Stimulated activated CD4-positive, alpha-beta T cell treated with anti-CD3 and anti-CD28 coated beads, TNF-alpha, amount 100 ng/mL, for 1 hour (primary cell): ENCODE measurements at places on chromosomes 1 and 21.

DNA sequence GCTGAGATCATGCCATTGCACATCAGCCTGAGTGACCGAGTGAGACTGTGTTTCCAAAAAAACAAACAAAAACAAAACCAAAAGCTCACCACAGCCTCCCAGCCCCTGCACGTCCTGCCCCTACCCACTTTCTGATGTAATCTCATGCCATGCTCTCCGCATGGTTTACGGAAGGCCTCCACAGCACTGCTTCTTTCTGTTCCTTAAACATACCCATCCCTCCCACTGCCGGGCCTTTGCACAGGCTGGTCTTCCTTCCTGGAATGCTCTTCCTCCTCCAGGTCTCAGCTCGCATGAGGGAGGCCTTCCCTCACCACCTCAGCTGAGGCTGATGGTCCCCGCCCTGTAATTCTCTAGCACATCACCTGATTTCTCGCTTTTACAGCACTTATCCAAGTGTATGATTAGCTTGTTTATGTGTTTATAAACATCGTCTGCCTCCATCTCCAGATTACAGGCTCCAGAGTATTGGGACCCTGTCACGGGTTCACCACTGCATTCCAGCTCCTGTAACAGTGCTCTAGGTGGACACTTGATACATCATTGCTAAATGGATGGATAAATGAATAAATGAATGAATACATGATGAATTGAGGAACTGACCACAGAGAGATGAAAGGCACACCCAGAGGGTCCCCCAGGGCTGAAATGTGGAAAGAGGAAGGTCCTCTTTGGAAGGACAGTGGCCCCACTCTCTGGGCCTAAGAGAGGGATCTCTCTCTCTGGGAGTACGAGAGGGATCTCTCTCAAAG lies 22.1 kb downstream of the TCEA3 start:
- DNase-seq, result no peak

DNA sequence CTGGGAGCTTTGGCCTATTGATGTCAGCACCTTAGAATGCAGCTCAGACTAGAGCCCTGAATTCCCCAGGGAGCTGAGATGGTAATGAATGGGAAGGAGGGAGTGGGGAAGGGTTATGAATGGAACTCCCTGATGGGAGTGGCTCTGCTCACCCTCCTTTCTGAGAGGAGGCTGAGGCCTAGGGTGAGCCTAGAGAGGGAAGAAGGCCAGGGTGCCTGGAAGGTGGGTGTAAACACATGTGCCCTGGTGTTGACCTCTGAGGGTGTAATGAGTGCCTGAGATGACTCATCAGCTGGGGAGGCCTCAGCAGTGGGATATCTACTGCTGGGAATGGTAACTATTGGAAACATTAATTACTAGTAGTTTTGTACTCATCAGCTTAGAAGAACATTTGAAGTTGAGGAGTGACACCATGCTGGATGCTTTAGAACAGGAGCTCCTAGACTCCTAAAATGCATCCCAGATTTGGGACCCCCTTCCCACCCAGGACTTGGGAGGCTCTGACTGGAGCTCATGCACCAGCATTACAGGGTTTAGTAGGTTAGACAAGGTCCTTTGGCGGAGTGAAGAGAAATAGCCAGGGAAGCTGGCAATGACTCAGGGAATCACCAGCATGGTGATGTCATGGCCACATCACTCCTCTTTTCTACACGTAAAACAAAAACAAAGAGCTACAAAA lies 16.0 kb upstream of the PIGV start:
- DNase-seq, result no peak

DNA sequence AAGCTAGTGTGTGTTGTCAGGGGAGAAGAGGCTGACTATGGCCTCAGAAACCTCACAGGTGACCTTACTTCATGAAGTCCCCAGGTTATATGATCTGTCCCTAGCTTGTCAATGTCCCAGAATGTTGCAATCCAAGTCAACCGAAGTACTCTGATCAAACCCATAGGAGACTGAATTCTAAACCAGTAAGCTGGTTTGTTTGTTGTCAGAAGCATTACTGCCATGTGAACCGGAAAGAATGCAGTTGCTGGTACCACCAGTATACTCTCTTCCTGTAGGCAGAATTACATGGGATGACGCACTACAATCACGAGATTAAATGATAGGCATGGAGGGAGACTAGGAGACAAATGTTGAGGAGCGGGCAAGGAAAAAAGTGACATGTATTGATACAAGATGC lies 26.1 kb upstream of the MAN1A2 start:
- DNase-seq, result no peak

DNA sequence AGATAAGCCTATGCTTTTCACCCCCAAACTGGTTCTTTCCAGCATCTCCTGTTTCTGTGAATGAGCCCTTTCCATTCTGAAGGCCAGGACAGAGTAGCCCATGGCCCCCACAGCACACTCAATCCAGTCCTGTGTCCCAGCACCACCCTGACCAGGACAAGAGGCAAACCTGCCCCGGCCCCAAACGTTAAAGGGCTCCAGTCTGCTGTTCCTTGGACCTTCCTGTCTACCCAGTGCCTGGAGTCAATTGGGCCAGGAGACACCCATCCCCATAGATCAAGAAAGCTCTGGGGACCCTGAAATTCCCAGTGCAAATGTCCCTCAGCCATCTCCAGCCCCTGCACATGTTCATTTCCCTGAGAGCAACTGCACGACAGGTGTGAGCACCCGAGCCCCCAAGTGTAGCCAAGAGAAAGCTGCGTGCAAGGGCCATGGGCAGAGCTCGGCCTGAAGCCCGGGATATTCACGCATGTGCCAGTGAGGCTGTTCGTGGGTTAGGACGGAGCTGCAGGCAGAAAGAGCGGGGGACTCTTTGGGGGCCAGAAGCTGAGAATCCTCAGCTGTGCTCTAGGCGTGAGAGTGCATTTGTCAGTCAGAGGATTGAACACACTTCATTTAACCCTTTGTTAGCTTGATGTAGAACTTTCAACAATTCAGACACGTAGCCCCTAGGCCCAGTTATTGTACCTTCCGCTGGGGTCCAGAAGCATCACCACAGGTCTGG lies 4.2 kb upstream of the RIPK4 start:
- no peak for DNase-seq

DNA sequence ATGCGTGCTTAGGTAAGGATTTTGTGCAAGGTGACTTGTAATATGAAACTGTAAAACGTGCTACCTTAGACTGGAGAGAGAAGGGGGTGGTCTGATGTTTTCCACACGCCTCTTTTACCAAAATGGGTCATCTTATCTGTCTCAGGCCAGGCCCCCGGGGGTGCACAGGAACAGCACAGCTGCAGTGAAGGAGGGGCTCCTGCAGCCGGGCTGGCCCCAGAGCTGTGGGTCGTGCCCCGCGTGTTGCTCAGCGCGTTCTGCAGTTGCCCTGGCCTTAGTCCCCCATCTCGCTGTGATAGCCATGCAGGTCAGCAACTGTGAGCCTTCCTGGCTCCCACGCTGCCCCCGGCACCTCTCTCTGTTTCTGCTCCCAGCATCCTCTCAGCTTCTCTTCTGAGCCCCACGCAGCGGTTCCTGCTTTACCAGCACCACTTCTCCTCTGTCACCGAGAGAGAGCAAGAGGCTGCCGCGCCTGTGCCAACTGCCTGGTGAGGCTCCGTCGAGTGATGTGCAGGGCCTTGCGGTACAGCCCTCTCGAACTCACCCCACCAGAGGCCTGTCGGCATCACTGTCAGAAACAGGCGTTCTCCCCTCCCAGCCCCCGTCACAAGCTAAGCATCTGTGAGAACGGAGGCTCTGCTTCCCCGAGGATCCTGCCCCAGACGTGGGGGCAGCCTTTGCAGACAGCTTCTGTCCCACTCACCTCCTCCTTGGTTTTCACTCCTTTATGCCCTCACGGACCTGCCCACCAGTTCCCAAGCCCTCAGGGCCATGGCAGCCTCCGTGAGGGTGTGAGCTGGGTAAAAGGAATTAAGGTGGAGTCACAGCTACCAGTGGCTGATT lies 73.3 kb downstream of the ADARB1 start:
- DNase-seq, result no peak

DNA sequence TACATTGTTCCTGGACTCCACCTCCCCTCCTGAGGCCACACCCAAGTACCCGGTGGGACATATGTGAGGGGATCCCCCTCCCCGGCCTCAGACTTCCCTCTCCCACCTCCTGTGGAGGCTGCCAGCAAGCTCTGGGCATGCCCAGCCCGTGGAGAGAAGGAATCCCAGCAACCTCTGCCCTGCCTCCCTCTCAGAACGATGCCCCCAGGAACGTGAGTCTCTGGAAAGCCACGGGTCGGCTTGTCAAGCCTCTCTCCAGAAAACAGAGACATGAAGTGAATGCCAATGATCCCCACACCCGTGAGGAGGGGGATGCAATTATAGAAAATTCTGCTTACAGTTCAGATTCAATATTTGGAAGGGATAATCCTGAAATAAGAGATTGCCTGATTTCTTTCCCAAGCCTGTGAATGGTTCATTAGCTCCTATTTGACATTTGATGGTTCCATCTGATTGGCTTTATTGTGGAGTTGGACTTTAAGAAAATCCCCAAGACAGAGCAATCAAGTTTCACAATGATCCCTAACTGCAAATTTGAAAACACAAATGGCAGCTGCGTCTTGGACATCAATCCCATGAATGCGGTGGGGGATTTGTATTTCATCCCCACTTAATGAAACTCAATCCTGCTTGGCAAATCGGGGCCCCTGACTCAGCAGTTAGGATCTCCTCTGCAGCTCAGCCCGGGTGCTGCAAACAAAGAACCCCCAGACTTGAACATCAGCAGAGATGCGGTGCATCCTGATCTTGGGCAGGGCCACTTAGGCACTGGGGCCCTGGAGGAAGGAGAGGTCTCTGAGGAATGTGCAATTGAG lies 9.1 kb upstream of the GUCA2B start:
- no peak for DNase-seq

DNA sequence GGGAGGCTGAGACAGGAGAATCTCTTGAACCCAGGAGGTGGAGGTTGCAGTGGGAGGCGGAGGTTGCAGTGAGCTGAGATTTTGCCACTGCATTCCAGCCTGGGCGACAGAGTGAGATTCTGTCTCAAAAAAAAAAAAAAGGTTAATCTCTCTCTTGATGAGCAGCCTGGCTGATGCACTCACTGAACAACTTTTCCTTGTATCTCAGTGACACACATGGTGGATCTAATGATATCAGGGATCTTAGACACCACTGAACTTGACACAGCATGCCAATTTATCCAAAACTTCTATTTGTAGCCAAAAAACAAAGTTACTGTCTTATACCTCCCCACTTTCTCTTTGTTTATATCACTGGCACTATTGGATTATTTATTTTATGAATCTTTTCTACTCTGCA lies 16.2 kb downstream of the RHBDL2 start:
- DNase-seq, result no peak

GRCh38 chr1:150981805-150982712 lies at the start of gene ANXA9:
Gene ANXA9 (plus strand): TSS chr1:150982292. CDS start chr1:150983106, 814 bp downstream.
- DNase-seq, result no peak

GRCh38 chr1:99465176-99465900 lies 180.6 kb upstream of the PALMD start:
- no peak for DNase-seq

GRCh38 chr1:15128077-15128476 lies 25.5 kb upstream of the TMEM51 start:
- no peak for DNase-seq

DNA sequence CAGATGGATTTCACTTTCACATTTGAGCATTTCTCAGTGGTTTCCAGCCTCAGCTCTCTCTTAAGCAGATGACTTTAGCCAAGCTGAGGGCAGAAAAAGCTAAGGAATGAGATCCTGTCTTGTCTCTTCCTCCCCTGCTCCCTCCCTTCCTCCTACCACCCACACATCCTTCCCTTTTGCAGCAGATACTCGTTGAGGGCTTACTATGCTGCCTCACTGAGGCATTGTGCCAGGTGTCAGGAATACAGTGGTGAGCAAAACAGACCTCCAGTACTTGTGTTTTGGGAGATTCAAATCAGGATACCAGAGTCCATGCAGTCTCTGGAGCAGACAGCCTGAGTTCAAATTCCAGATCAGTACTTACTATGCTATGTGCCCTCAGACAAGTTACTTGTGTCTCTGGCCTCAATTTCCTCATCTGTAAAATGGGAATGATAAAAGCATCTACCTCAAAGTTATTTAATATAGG lies 43.2 kb downstream of the KIF26B start:
- DNase-seq, result no peak

GRCh38 chr1:17538428-17539117 lies 925 bp upstream of the ARHGEF10L start:
- no peak for DNase-seq

DNA sequence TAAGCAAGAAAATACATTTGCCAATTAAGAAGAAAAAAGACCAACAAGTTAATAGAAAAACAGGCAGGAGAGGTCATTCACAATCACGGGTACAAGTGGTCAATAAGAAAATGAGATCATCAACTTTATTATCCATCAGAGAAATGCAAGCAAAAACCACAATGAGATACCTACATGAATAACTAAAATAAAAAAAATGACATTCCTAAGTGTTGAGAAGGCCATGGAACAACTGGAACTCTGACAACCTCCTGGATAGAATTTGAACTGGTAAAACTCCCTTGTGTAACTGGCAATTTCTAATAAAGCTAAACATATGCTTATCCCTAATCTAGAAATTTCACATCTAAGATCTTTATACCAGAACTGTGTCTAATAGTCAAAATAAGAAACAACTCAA lies 135.4 kb upstream of the BACE2 start:
- DNase-seq, result no peak
